T-cell (primary cell): ENCODE measurements at places on chromosomes 4 and X. TPM values are rescaled to one million over a fixed set of nuclear protein-coding genes. Genes with fewer than 3 reads are reported as not detected.

GRCh38 chr4:69881173-69881773 is 21.3 kb upstream of the SULT1E1 start:
- peak; percentile 16 for DNase-seq
- H3K36me3 ChIP-seq, result no peaks in the 10 kb centered on the region
- H3K4me1 ChIP-seq, result no peaks in the 10 kb centered on the region
- no peak overlapping the region for H3K27ac ChIP-seq
- H3K4me3 ChIP-seq, result no peak overlapping the region

GRCh38 chr4:56863441-56864139 is 42.1 kb upstream of the SPINK2 start:
- H3K4me3 ChIP-seq, result no peak overlapping the region
- H3K27me3 ChIP-seq, result peaks cover 5% of the 10 kb centered on the region
- no peaks in the 10 kb centered on the region for H3K36me3 ChIP-seq
- DNase-seq, result no peak

- H3K27ac ChIP-seq, result no peak overlapping the region
- H3K36me3 ChIP-seq, result no peaks in the 10 kb centered on the region
- peak; percentile 45 for DNase-seq
- no peaks in the 10 kb centered on the region for H3K27me3 ChIP-seq
Measured at GRCh38 chr4:110049951-110050925, 137.6 kb downstream of the EGF start.

GRCh38 chr4:165945991-165946390 is 73.0 kb downstream of the TLL1 start:
- H3K4me3 ChIP-seq, result no peak overlapping the region
- no peaks in the 10 kb centered on the region for H3K4me1 ChIP-seq
- H3K27ac ChIP-seq, result no peak overlapping the region
- H3K36me3 ChIP-seq, result no peaks in the 10 kb centered on the region
- H3K27me3 ChIP-seq, result no peaks in the 10 kb centered on the region

- H3K27ac ChIP-seq, result no peak overlapping the region
- H3K4me3 ChIP-seq, result no peak overlapping the region
- no peaks in the 10 kb centered on the region for H3K27me3 ChIP-seq
- DNase-seq, result no peak
Measured at GRCh38 chr4:187235456-187236170, 512.0 kb upstream of the FAT1 start.

DNA sequence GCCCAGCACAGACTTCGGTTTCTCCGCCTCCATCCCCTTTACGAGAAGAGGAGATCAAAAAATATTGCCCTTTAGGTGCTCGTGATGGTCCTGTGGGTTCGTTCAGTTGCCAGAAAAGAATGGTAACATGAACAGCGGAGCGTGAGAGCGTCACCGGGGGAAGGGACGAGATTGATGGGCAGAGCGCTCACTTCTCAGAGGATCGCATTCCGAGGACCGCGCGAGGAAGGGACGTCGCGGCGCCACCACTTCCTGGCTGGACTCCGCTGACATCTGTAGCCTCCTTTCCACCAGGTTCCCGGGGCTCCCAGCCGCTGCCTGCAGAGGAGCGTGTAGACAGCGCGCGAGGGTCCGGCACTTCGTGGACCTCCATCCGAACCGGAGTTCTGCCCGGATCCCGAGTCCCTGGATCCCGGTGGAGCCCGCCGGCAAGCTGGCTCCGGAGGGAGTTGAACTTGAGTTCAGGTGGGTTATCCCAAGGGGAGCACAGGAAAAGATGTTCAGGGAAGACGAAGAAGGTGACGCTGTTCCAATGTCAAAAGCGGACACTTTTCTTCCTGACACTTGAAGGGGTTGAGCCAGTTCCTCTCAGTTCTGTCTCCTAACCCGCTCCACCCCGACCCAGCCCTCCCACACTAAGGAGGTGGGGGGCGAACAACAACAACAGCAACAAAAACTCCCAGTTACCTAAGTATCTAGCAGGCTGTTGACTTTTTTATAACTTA is 484 bp downstream of the GALNTL6 start:
- no peaks in the 10 kb centered on the region for H3K36me3 ChIP-seq
- DNase-seq, result no peak
- no peaks in the 10 kb centered on the region for H3K4me1 ChIP-seq
- no peak overlapping the region for H3K4me3 ChIP-seq
- H3K27me3 ChIP-seq, result peaks cover 17% of the 10 kb centered on the region
- H3K27ac ChIP-seq, result no peak overlapping the region

DNA sequence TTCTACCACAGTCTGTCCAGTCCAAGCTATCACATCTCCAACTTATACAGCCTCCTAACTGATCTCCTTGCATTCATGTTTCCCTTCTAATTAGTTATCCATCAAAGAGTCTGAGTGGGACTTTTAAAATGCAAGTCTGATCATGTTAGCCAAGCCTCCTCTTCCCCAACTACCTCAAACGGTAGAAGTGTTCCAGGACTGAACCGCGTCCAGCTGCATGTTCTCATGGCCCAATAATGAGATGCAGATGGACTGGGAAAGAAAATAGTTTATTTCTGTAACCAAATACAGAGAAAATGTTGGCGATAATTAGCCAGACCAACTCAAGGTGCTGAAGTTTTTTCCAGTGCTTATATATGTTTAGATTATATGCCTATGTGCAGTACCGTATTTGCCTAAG is 46.6 kb upstream of the PPP1R2C start:
- H3K4me1 ChIP-seq, result no peaks in the 10 kb centered on the region
- H3K4me3 ChIP-seq, result no peak overlapping the region
- DNase-seq, result no peak

DNA sequence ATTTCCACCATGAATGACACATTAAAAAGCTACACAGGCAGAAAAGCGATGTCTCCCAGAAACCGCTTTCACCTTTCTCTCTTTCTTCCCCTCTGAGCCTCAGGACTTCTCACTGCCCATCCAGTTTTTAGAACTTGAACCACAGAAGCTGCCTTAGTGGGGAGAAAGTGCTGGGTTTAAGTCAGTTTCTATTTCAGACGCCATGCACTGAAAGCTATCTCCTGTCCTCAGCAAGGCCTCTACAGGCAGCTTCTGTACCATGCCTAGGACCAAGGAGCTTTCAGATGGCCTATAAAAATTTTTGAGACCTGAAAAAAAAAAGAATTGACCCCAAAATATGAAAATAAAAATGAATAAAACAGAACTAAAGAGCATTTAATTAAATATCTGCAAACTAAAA is 34.5 kb downstream of the RAB33B start:
- H3K27me3 ChIP-seq, result no peaks in the 10 kb centered on the region
- H3K27ac ChIP-seq, result no peak overlapping the region
- no peaks in the 10 kb centered on the region for H3K36me3 ChIP-seq
- no peak overlapping the region for H3K4me3 ChIP-seq

DNA sequence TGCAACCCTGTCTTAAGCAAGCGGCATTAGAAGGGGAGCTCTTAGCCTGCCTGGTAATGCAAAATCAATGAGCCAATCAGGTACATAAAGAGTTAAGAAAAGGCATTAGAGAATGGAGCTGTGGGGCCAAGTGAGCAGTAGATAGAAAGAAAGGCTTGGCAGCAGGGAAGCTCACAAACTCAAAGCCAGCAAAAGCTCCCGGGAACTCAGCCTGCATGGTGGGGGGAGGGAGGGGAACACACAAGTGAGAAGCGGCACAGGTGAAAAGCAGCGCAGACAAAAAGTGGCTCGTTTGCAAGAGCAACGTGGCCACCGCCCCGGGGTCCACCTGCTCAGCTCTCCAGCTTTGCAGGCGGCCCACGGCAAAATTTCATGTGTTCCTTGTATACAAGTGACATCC is 818.5 kb downstream of the FAM133A start:
- H3K27me3 ChIP-seq, result no peaks in the 10 kb centered on the region
- H3K27ac ChIP-seq, result no peak overlapping the region
- H3K4me3 ChIP-seq, result no peak overlapping the region

- no peak for DNase-seq
- H3K27me3 ChIP-seq, result no peaks in the 10 kb centered on the region
- no peaks in the 10 kb centered on the region for H3K4me1 ChIP-seq
- H3K4me3 ChIP-seq, result no peak overlapping the region
- no peak overlapping the region for H3K27ac ChIP-seq
Measured at GRCh38 chr4:135732448-135732847, 1530.9 kb upstream of the PABPC4L start.

DNA sequence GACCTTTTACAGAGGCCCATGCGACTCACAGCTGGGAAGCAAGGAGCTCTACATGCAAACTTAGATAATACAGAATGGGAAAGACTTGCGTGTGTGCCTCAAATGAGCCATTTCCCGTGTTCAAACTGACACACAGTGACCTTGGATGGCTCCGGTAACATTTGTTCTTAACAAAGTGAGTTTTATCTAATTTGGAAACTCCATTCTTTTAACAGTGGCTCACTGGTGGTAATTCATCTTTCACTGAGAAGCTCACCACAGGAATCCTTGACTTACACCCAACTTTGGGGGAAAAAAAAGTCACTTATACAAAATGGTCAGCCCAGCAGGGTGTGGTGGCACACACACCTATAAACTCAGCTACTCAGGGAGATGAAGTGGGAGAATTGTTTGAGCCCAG is 190.6 kb downstream of the LDB2 start:
- H3K27me3 ChIP-seq, result no peaks in the 10 kb centered on the region
- H3K4me1 ChIP-seq, result no peaks in the 10 kb centered on the region
- H3K4me3 ChIP-seq, result no peak overlapping the region
- no peak for DNase-seq

DNA sequence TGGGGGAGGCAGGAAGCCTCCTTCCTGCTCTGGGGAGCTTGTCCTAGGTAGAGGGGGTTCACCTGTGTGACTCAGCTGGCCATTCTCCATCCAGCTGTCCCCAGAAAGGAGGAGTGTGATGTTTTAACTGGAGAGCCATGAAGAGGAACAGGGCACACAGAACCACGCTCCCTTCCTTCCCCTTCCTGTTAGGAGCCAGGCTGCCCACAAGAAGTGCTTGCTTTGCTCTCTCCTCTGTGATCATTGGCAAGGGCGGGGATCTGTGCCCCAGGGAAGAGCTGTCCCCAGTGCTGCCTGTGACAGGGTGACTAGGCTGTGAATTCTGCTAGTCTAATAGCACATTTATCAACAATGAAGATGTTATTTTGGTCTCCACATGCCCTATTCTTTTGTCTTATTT is 169.6 kb upstream of the GATB start:
- DNase-seq, result no peak
- peaks cover 3% of the 10 kb centered on the region for H3K27me3 ChIP-seq
- H3K27ac ChIP-seq, result no peak overlapping the region
- H3K4me1 ChIP-seq, result no peaks in the 10 kb centered on the region

DNA sequence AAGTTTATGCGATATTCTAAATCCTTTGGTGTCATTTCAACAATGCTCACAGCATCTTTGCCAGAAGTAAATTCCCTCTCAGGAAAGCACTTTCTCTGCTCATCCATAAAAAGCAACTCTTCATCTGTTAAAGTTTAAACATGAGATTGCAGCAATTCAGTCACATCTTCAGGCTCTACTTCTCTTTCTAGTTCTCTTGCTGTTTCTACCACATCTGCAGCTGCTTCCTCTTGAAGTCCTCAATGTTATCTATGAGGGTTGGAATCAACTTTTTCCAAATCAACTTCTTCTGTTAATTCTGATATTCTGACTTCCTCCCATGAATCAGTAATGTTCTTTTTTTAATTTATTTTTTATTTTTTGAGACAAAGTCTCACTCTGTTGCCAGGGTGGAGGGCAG is 100.9 kb downstream of the LCORL start:
- no peaks in the 10 kb centered on the region for H3K4me1 ChIP-seq
- H3K4me3 ChIP-seq, result no peak overlapping the region
- peaks cover 2% of the 10 kb centered on the region for H3K36me3 ChIP-seq
- no peaks in the 10 kb centered on the region for H3K27me3 ChIP-seq

GRCh38 chrX:47380268-47380667 is 9.9 kb downstream of the ZNF157 start:
- H3K4me3 ChIP-seq, result peak overlapping the region; percentile 30
- H3K27ac ChIP-seq, result peak overlapping the region; percentile 53
- no peaks in the 10 kb centered on the region for H3K27me3 ChIP-seq

DNA sequence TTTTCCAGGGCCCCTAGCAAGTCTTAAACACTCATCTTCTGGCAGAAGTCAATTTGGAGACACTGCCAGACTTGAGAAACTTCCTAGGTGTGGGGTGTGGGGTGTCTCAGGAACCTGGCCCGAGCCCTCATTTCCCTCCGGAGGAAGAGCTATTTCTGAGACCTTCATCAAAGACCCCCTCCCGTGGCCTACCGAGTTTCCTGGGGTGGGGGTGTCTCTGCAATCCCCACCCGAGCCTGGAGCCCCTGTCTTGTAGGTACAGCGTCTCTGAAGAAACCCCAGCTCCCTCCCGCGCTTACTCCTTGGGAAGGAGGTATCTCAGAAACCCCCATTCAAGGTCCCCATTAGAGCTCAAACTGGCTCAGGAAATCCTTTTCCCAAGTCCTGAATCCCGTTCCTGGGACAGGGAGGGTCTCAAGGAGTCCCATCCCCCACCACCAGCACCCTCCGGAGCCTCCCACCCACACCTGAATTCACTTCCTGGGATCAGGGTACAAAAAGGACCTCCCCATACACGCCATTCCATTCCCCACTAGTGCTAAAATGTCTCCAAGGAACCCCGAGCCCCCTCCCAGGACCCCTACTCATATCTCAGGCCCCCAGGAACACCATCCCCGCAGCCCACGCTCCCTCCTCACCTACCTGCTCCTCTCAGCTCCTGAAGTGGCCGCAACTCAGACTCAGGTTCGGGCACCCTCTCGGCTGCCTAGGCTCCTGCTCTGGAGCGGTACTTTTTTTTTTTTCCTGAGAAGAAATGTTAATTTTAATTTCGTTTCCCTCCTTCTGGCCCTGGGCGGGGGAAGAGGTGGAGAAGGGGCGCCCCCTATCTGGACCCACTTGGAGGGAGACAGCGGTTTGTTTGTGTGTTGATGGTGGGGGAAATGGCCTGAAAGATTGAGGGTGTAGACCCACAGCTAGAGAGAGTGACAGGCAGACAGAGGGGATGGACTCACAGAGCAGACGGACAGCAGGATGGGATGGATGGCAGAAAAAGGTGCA is 1.1 kb downstream of the SLC38A5 start:
- H3K27me3 ChIP-seq, result no peaks in the 10 kb centered on the region
- no peaks in the 10 kb centered on the region for H3K36me3 ChIP-seq
- no peaks in the 10 kb centered on the region for H3K4me1 ChIP-seq
- H3K4me3 ChIP-seq, result peak overlapping the region; percentile 72

GRCh38 chrX:68146054-68146453 is 287.2 kb downstream of the OPHN1 start:
- H3K4me3 ChIP-seq, result no peak overlapping the region
- no peaks in the 10 kb centered on the region for H3K4me1 ChIP-seq
- no peak overlapping the region for H3K27ac ChIP-seq
- DNase-seq, result no peak

DNA sequence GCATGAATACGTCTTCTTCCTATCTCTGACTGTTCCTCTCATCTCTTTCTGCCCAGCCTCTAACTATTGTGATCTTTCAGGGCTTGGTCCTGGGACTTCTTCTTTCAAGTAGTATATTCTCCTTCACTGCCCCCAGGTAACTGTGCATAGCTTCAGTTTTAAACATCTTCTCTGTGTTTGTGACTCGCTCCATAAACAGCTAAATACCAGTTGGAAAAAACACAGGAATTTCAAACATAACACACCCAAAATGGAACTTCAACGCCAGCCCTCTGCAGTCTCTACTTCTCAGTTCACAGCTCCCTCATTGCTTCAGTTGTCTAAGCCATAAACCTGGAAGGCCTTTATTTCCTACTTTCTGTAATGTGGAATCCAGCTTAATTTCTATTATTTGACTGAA is 16.6 kb downstream of the TRIML2 start:
- H3K27ac ChIP-seq, result no peak overlapping the region
- no peaks in the 10 kb centered on the region for H3K4me1 ChIP-seq
- H3K36me3 ChIP-seq, result no peaks in the 10 kb centered on the region
- no peak for DNase-seq
- no peak overlapping the region for H3K4me3 ChIP-seq

Gene CXCL1
- total RNA-seq, result not detected

Gene PDE5A
- total RNA-seq, result 1.1 TPM

Gene FAM47A
- total RNA-seq, result not detected

Gene F9
- not detected for total RNA-seq

Gene EGFL6
- total RNA-seq, result 0.26 TPM

Gene INTS6L
- 30.4 TPM for total RNA-seq
